ENCODE measurements at places on chromosomes 3 and 15. TPM values are rescaled to one million over a fixed set of nuclear protein-coding genes. Genes with fewer than 3 reads are reported as not detected.

Gene TRIM42
- not detected for total RNA-seq

Gene TP63
- 4.9 TPM for total RNA-seq

Gene TGM4
- total RNA-seq, result 0.09 TPM

Gene P3H2
- total RNA-seq, result 19.6 TPM

Gene CD96
- not detected for total RNA-seq

Gene CA12
- 0.68 TPM for total RNA-seq

Gene BDH1
- total RNA-seq, result 62.1 TPM

Gene SLCO2A1
- not detected for total RNA-seq

Gene LHFPL4
- not detected for total RNA-seq

Gene LDHAL6B
- not detected for total RNA-seq

DNA sequence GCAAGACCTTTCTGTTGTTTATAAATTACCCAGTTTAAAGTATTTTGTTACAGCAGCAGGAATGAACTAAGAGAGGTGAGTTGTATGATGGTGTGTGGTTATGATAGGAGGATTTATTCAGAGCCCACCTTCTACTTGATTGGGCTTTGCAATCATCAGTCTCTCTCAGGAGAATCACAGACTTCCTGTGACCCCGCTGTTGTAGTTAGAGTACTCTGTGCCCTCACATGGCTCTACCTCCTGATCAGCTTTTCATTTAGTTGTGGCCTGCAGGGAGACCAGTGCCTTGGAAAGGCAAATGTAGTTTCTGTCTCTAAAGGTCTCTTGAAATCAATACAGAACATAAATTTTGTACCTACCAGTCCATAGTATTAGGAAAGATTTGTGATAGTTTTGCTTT is 7.6 kb upstream of the P2RY14 start:
- no peaks in the 10 kb centered on the region for H3K36me3 ChIP-seq
- no peak for DNase-seq
- H3K4me1 ChIP-seq, result no peaks in the 10 kb centered on the region
- no peak overlapping the region for H3K27ac ChIP-seq
- no peaks in the 10 kb centered on the region for H3K27me3 ChIP-seq
- H3K4me3 ChIP-seq, result no peak overlapping the region

GRCh38 chr3:163474766-163475165 is 1603.5 kb downstream of the SI start:
- H3K27ac ChIP-seq, result peak overlapping the region; percentile 82
- H3K4me3 ChIP-seq, result peak overlapping the region; percentile 29
- peak; percentile 50 for DNase-seq
- H3K4me1 ChIP-seq, result peaks cover 32% of the 10 kb centered on the region
- H3K27me3 ChIP-seq, result no peaks in the 10 kb centered on the region

DNA sequence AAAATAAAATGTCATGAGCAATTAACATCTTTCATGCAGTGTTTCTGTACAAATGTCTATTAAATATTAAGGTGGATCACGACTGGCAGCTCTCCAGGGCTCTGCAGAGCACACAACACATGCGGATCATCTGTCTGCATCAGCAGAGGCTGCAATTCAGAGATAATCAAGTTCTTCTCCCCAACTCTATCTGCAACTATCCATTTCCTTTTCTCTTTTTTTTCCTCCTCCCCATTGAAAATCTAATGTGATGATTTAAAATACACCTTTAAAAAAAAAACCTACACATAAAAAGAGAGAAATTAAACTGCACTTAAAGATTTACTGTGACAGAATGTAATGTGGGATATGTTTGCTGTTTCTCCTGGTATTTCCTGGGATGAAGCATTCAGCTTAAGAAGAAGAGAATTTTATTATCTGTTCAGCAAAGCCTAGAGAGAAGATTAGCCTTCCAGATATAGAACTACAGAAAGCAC is 352.6 kb upstream of the CCDC54 start:
- no peaks in the 10 kb centered on the region for H3K36me3 ChIP-seq
- H3K4me3 ChIP-seq, result no peak overlapping the region
- peaks cover 23% of the 10 kb centered on the region for H3K4me1 ChIP-seq
- no peaks in the 10 kb centered on the region for H3K27me3 ChIP-seq
- DNase-seq, result peak; percentile 48

DNA sequence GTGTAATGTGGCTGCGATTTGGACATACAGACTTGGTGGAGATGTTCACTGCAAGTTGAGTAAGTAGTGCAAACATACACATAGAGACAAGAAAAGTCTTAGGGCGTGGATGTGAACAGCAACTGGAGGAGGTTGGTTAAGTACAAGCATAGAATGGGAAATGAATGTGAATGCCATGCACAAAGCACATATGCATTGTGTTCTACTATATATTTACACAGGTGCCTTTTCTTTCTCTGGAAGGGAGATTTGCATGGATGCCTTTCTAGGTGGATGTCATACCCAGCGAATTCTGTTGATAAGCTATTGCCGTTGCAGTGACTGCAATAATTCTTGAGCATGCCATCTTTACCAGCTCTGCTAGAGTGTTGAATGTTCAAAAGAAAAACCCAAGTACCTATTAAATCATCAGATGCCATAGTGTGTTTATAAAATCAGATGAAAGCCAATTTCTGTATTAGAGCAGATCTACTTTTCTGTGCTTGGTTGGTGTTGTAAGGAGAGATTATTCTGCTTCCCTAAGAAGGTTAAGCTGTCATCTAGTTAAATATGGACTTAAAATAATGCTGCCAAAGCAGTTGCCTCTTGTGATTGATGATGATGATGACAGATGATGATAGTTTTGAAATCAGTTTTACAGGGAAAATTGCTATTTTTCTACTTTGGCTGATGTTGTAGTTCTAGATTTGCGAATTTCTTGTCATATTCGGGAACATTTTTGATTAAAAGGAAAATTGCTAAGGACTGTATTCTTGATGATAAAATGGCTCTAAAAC is 148.4 kb downstream of the CNTN4 start:
- DNase-seq, result no peak
- H3K4me1 ChIP-seq, result no peaks in the 10 kb centered on the region
- H3K4me3 ChIP-seq, result no peak overlapping the region
- H3K36me3 ChIP-seq, result no peaks in the 10 kb centered on the region

- no peak overlapping the region for H3K27ac ChIP-seq
- no peaks in the 10 kb centered on the region for H3K4me1 ChIP-seq
Measured at GRCh38 chr3:28334552-28334951, 14.0 kb upstream of the ZCWPW2 start.

GRCh38 chr3:66394019-66394752 is 106.6 kb downstream of the LRIG1 start:
- no peak overlapping the region for H3K27ac ChIP-seq
- H3K36me3 ChIP-seq, result peaks cover 3% of the 10 kb centered on the region
- peaks cover 6% of the 10 kb centered on the region for H3K4me1 ChIP-seq
- H3K27me3 ChIP-seq, result no peaks in the 10 kb centered on the region
- H3K4me3 ChIP-seq, result no peak overlapping the region

DNA sequence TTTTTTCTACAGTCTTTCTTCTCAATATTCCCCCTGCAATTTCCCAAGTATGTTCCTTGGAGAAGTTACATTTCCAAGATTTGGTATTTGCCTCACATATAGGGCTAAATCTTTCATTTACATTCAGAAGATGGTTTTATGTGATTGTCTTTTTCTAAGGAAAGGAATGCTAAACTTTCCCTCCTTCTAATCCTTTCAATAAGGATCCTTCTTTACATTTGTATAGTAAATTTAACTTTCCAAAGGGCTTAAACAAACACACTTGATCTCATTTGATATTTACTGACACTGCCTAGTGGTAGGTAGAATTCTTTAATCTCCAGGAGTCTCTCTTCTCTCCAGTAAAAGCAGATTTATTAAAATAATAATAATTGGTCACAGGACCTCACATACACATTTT is 185.3 kb downstream of the LSAMP start:
- no peak for DNase-seq
- no peaks in the 10 kb centered on the region for H3K27me3 ChIP-seq
- H3K4me3 ChIP-seq, result no peak overlapping the region
- no peak overlapping the region for H3K27ac ChIP-seq
- H3K36me3 ChIP-seq, result no peaks in the 10 kb centered on the region

DNA sequence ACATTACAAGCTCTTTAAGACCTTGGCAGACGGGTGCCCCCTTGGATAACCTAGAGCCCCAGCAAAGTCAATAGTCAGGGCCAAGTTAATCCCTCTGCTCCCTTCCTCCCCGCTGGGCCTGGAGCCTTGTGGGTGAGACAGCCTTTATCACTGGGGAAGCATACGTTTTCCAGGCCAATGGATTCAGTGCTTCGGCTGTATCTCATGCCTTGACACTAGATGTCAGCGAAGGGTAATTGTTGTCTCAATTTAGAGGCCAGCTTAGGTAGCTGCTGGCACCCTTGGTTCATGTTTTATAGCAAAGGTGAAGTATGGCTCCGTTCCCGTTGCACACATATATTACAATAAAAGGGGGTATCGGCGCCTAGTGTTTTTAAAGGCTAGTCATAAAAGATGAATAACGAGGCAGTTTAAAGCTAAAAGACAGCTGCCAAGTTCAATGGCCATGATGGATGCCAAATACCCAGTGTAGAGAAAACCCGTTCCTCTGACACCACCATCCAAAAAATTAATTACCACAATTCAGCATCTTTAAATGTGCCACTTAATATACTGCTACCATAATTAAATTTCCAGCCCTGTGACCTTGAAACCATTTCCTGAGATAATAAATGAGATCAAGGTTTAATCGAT is 52.3 kb upstream of the BNIP2 start:
- H3K4me1 ChIP-seq, result no peaks in the 10 kb centered on the region
- no peaks in the 10 kb centered on the region for H3K36me3 ChIP-seq
- H3K27me3 ChIP-seq, result peaks cover 4% of the 10 kb centered on the region
- H3K27ac ChIP-seq, result no peak overlapping the region

- DNase-seq, result no peak
- H3K4me1 ChIP-seq, result no peaks in the 10 kb centered on the region
- H3K4me3 ChIP-seq, result no peak overlapping the region
- no peaks in the 10 kb centered on the region for H3K36me3 ChIP-seq
- no peak overlapping the region for H3K27ac ChIP-seq
Measured at GRCh38 chr3:70743754-70744153, 431.3 kb upstream of the MDFIC2 start.

DNA sequence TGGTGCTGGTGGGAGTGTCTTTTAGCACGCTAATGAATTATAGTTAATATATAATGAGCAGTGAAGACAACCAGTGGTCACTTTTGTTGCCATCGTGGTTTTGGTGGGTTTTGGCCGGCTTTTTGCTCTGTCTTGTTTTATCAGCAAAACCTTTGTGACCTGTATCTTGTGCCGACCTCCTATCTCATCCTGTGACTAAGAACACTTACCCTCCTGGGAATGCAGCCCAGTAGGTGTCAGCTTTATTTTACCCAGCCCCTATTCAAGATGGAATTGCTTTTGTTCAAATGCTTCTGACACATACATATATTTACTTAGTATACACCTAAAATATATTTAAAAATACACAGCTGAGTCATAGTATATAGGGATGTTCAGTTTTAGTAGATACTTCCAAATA is 770.3 kb downstream of the PDCD6IP start:
- no peaks in the 10 kb centered on the region for H3K36me3 ChIP-seq
- H3K27me3 ChIP-seq, result no peaks in the 10 kb centered on the region
- H3K27ac ChIP-seq, result no peak overlapping the region
- no peak overlapping the region for H3K4me3 ChIP-seq
- peaks cover 9% of the 10 kb centered on the region for H3K4me1 ChIP-seq

GRCh38 chr15:68464448-68465090 is 32.6 kb upstream of the ITGA11 start:
- H3K27ac ChIP-seq, result no peak overlapping the region
- no peaks in the 10 kb centered on the region for H3K4me1 ChIP-seq
- no peak overlapping the region for H3K4me3 ChIP-seq
- H3K36me3 ChIP-seq, result no peaks in the 10 kb centered on the region
- no peaks in the 10 kb centered on the region for H3K27me3 ChIP-seq

GRCh38 chr3:63442918-63443317 is 164.8 kb downstream of the SYNPR start:
- peaks cover 7% of the 10 kb centered on the region for H3K4me1 ChIP-seq
- H3K27ac ChIP-seq, result no peak overlapping the region
- H3K4me3 ChIP-seq, result no peak overlapping the region
- no peaks in the 10 kb centered on the region for H3K27me3 ChIP-seq
- no peaks in the 10 kb centered on the region for H3K36me3 ChIP-seq

- no peak overlapping the region for H3K27ac ChIP-seq
- H3K4me3 ChIP-seq, result no peak overlapping the region
- no peaks in the 10 kb centered on the region for H3K36me3 ChIP-seq
Measured at GRCh38 chr3:87488765-87489164, 212.4 kb upstream of the POU1F1 start.

- DNase-seq, result no peak
- no peaks in the 10 kb centered on the region for H3K36me3 ChIP-seq
- no peak overlapping the region for H3K4me3 ChIP-seq
Measured at GRCh38 chr3:49386056-49386756, 25.6 kb downstream of the RHOA start.

DNA sequence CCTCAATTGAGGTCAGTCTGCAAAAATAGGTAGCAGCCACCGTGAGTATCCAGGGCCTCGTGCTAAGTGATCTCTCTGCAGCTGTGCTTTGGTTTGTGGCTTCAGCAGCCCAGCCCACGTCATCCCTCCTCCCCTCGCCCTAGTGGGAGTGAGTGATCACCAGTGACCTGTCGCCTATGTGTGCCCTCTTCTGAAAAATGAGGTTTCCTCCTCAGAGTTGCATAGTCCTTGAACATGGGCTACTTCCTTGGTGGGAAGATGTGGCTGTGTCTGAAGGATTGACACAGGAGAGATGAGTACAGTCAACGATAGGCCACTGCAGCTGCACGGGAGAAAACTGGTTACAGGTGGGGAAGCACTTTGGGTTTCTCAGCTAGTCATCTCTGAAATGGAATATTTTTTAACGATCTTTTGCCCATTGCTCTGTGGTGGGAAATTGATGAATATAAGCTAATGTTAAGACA is 144.8 kb upstream of the BHLHE40 start:
- H3K27me3 ChIP-seq, result no peaks in the 10 kb centered on the region
- no peak for DNase-seq
- H3K27ac ChIP-seq, result no peak overlapping the region
- H3K4me1 ChIP-seq, result peaks cover 4% of the 10 kb centered on the region

- H3K27me3 ChIP-seq, result peaks cover 3% of the 10 kb centered on the region
- H3K4me3 ChIP-seq, result no peak overlapping the region
- DNase-seq, result no peak
- no peak overlapping the region for H3K27ac ChIP-seq
Measured at GRCh38 chr15:66072616-66073361, 180.8 kb downstream of the MEGF11 start.

DNA sequence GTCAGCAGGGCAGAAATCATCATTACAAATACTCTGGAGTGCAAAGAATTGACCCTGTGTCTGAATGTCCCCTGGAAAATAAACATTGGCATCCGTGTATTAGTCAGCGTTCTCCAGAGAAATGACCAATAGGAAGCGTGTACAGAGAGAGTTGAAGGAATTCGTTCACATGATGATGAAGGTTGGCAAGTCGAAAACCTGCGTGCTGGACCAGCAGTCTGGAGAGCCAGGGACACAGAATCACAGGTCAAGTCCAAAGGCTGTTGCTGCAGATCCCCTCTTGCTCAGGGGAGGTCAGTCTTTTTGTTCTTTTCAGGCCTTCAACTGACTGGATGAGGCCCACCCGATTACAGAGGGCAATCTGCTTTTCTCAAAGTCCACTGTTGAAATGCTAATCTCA is 16.6 kb downstream of the GP9 start:
- H3K27ac ChIP-seq, result no peak overlapping the region
- no peak for DNase-seq
- no peaks in the 10 kb centered on the region for H3K4me1 ChIP-seq
- H3K36me3 ChIP-seq, result no peaks in the 10 kb centered on the region
- H3K4me3 ChIP-seq, result no peak overlapping the region
